A549 treated with AZD2906 at 1 μM for 4 hours (cell line): ENCODE measurements at places on chromosomes 1 and 21. TPM values are rescaled to one million over a fixed set of nuclear protein-coding genes. Genes with fewer than 3 reads are reported as not detected.

NBPF6 gene
- total RNA-seq, result 0.02 TPM in 1 of 5 replicates, not detected in the others

MAEL gene
- not detected in 5 replicates for total RNA-seq

SPATC1L gene
- total RNA-seq, result 0.28 to 0.68 TPM (median 0.62 TPM) in 5 replicates

RIPPLY3 gene
- total RNA-seq, result 0.33 to 0.67 TPM (median 0.54 TPM) in 5 replicates

PKP1 gene
- 0.02 to 0.07 TPM (median 0.05 TPM) in 5 replicates for total RNA-seq

TRIM63 gene
- 1.8 to 2.9 TPM (median 2.3 TPM) in 5 replicates for total RNA-seq

AIM2 gene
- total RNA-seq, result not detected in 5 replicates

TRIM62 gene
- 1.7 to 2.3 TPM (median 2.1 TPM) in 5 replicates for total RNA-seq

KIAA0040 gene
- total RNA-seq, result 0.78 to 1.2 TPM (median 0.95 TPM) in 5 replicates

NTMT2 gene
- total RNA-seq, result not detected in 5 replicates

OLFM3 gene
- not detected in 5 replicates for total RNA-seq

PRDM2 gene
- total RNA-seq, result 7.2 to 10.2 TPM (median 8.0 TPM) in 5 replicates

LPAR3 gene
- total RNA-seq, result 0.20 to 0.40 TPM (median 0.34 TPM) in 5 replicates

OR2L13 gene
- total RNA-seq, result not detected in 5 replicates

FCRL5 gene
- total RNA-seq, result not detected in 5 replicates

TEX38 gene
- total RNA-seq, result not detected in 5 replicates

CSF3R gene
- total RNA-seq, result not detected in 5 replicates

C1orf21 gene
- total RNA-seq, result 7.9 to 13.6 TPM (median 10.7 TPM) in 5 replicates

C1orf94 gene
- 0.05 to 0.06 TPM (median 0.06 TPM) in 3 of 5 replicates, not detected in the others for total RNA-seq

AGPAT3 gene
- 21.4 to 26.3 TPM (median 23.8 TPM) in 5 replicates for total RNA-seq

SELP gene
- not detected in 5 replicates for total RNA-seq
